ENCODE measurements at places on chromosomes 3 and 15. TPM values are rescaled to one million over a fixed set of nuclear protein-coding genes. Genes with fewer than 3 reads are reported as not detected.

CADPS gene
- total RNA-seq: not detected

GOLGA8R gene
- 1.1 TPM for total RNA-seq

CAMKV gene
- not detected for total RNA-seq

CPLX3 gene
- not detected for total RNA-seq

CLRN1 gene
- total RNA-seq: not detected

ISLR gene
- under 0.01 TPM for total RNA-seq

RASL12 gene
- under 0.01 TPM for total RNA-seq

STARD9 gene
- total RNA-seq: 3.2 TPM

POMGNT2 gene
- 6.4 TPM for total RNA-seq

P2RY1 gene
- total RNA-seq: under 0.01 TPM

RETNLB gene
- not detected for total RNA-seq

HCLS1 gene
- 0.56 TPM for total RNA-seq

C3orf85 gene
- not detected for total RNA-seq

GRIP2 gene
- total RNA-seq: under 0.01 TPM

CGNL1 gene
- total RNA-seq: under 0.01 TPM

SOX14 gene
- not detected for total RNA-seq

HEXA gene
- 17.5 TPM for total RNA-seq

P2RY12 gene
- not detected for total RNA-seq

FBXW12 gene
- not detected for total RNA-seq

CDCP1 gene
- total RNA-seq: 2.5 TPM

GOLGA6L7 gene
- not detected for total RNA-seq

Measured in IMR-90 (cell line).